ENCODE measurements at places on chromosomes 16 and 17. TPM values are rescaled to one million over a fixed set of nuclear protein-coding genes. Genes with fewer than 3 reads are reported as not detected.

DNA sequence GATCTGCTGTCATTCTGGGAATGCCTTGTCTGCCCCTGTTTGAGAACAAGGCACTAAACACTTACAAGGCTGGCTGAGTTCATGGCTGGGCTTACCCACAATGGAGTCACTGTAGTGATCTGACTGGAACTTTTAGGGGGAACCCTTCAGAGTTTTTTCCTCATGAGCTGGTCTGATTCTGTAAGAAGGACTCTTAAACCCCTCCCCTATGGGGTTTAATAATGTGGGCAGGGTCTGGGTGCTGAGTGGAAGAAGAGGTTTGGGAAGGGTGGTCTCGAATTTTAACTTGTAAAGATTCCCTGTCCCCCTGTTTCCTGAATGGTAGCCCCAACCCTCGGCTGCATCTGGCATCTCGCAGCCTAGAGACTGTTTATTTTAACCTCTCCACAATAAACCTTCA, 30.6 kb downstream of the OSBPL7 start:
- H3K4me1 ChIP-seq: no peaks in the 10 kb centered on the region
- DNase-seq: no peak
- H3K36me3 ChIP-seq: no peaks in the 10 kb centered on the region
- H3K27me3 ChIP-seq: peaks cover 50% of the 10 kb centered on the region
- no peak overlapping the region for H3K4me3 ChIP-seq
- H3K27ac ChIP-seq: no peak overlapping the region

DNA sequence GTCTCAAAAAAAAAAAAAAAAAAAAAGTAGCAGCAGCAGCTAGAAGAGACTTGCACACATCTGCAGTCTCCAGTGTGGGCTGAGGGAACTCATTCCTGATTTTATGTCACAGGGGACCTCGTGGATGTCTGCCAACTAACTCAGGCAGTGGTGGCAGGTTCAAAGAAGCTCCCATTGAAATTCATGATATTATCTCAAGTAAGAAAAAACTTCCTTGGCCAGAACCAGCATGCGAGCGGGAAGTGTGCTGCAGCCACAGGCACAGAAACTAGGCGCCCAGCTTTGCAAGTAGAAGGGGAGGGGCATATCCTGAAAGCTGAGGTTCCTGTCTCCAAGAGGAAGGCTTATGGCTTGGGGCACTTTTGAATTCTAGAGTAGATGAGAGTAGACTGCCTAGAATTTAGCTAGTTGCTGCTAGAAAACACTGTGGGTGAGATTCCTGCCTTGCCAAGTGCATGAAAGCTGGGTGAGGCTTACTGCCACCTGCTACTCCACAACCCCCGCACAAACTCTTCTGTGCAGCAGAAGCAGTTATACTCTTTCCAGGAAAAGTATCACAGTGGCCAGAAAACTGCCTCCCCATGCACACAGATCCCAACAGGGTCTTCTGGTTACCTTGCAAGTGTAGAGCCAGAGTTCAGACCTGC, 603.8 kb upstream of the CA10 start:
- DNase-seq: no peak
- no peak overlapping the region for H3K4me3 ChIP-seq
- H3K36me3 ChIP-seq: no peaks in the 10 kb centered on the region
- no peaks in the 10 kb centered on the region for H3K27me3 ChIP-seq
- no peaks in the 10 kb centered on the region for H3K4me1 ChIP-seq

DNA sequence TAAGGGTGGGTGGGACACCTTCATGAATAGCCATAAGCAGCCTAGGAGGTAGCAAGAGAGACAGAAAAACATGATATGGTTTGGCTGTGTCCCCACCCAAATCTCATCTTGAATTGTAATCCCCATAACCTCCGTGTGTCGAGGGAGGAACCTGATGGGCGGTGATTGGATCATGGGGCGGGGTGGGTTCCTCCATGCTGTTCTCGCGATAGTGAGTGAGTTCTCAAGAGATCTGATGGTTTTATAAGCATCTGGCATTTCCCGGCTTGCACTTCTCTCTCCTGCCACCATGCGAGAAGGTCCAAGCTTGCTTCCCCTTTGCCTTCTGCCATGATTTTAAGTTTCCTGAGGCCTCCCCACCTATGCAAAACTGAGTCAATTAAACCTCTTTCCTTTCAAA, 259.1 kb upstream of the ERCC4 start:
- no peak overlapping the region for H3K4me3 ChIP-seq
- no peak overlapping the region for H3K27ac ChIP-seq
- H3K27me3 ChIP-seq: 0 out of 2 replicates have a peak, but pooled peaks cover 1% of the 10 kb centered on the region
- no peak for DNase-seq
- no peaks in the 10 kb centered on the region for H3K36me3 ChIP-seq

GRCh38 chr16:30984669-30985400, at the start of gene HSD3B7:
Gene HSD3B7, plus strand, starts transcription at chr16:30985207. Its CDS starts 452 bp downstream, at chr16:30985659.
- no peaks in the 10 kb centered on the region for H3K27me3 ChIP-seq
- peak within 1 kb of the TSS; percentile 41 for H3K4me3 ChIP-seq
- peaks cover 16% of the 10 kb centered on the region for H3K4me1 ChIP-seq
- peak; percentile 80 for DNase-seq

GRCh38 chr16:7646821-7647500, 314.3 kb downstream of the RBFOX1 start:
- H3K4me1 ChIP-seq: no peaks in the 10 kb centered on the region
- no peak overlapping the region for H3K4me3 ChIP-seq
- DNase-seq: no peak
- no peak overlapping the region for H3K27ac ChIP-seq

DNA sequence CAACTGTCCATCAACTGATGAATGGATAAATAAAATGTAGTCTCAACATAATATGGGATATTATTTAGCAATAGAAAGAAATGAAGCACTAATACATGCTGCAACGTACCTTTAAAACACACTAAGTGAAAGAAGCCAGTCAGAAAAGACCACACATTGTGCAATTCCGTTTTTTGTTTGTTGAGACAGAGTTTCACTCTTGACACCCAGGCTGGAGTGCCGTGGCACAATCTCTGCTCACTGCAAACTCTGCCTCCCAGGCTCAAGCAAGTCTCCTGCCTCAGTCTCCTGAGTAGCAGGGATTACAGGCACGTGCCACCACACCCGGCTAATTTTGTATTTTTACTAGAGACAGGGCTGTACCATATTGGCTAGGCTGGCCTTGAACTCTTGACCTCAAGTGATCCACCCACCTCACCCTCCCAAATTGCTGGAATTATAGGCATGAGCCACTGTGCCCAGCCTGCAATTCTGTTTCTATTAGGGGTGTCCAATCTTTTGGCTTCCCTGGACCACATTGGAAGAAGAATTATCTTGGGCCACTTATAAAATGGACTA, 40.1 kb downstream of the SCNN1B start:
- no peaks in the 10 kb centered on the region for H3K36me3 ChIP-seq
- peaks cover 7% of the 10 kb centered on the region for H3K4me1 ChIP-seq
- no peak for DNase-seq
- no peak overlapping the region for H3K4me3 ChIP-seq
- no peaks in the 10 kb centered on the region for H3K27me3 ChIP-seq

GRCh38 chr17:64202683-64203344, 60.2 kb downstream of the TEX2 start:
- no peaks in the 10 kb centered on the region for H3K27me3 ChIP-seq
- no peaks in the 10 kb centered on the region for H3K36me3 ChIP-seq
- no peak overlapping the region for H3K27ac ChIP-seq
- peak; percentile 55 for DNase-seq
- peaks cover 48% of the 10 kb centered on the region for H3K4me1 ChIP-seq

RDM1 gene
- 0.40 TPM for total RNA-seq

GAS7 gene
- 6.9 TPM for total RNA-seq

TP53TG3E gene
- total RNA-seq: not detected
